HT-29 (cell line): ENCODE measurements at places on chromosomes 2 and 18.

- DNase-seq = no peak
These were observed 470.0 kb downstream of the PIK3C3 start for GRCh38 chr18:42425025-42425424.

DNA sequence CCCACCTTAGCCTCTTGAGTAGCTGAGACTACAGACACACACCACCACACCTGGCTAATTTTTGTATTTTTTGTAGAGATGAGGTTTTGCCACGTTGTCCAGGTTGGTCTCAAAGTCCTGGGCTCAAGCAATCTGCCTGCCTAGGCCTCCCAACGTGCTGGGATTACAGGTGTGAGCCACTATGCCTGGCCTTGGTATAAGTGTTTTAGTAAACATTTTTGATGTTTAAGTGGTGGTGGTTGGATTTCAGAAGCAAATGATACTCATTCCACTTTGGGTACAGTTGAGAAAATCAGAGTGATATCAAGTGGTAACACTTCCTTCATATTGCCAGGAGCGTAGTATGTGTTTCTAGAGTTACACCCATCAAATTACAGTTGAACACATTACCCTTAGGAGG is 25.4 kb downstream of the ACADL start:
- DNase-seq = no peak

- peak; percentile 4 for DNase-seq
These were observed 166.1 kb downstream of the CLIP4 start for GRCh38 chr2:29281086-29281915.

- no peak for DNase-seq
These were observed 55.6 kb downstream of the THADA start for GRCh38 chr2:43540021-43540779.

- no peak for DNase-seq
These were observed 42.9 kb downstream of the WDR75 start for GRCh38 chr2:189483980-189484740.

DNA sequence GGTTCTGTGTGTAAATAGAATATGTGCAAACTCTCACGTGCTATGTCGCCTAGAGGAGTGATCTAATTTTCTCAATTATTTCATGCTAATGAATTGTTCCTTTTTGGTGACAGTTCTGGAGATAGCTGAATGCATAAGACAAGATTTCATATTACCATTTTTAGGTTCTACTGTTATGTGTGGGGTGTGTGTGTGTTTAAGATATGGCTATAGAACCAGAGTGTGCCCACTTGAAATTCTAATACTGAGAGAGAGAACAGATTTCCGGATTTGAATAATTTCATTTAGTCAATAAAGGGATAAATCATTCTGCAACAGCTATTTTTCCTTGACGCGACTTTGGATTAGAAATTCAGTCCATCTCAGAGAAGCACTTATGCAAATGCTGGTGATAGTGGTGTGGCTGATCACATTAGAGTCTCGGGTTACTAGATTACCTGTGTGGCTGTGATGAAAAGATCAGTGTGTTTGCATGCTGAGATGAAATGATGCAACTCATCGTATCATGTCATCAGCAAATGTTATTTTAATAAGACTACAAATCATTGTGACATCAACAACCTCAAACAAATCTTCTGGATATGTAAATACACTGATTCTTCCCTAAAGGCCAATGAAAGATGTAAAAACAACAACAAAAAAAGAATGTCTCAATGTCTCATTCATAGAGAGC is 415.9 kb downstream of the EPHA4 start:
- DNase-seq = no peak

- DNase-seq = no peak
These were observed 131.4 kb downstream of the KCNS3 start for GRCh38 chr2:18009891-18010290.

DNA sequence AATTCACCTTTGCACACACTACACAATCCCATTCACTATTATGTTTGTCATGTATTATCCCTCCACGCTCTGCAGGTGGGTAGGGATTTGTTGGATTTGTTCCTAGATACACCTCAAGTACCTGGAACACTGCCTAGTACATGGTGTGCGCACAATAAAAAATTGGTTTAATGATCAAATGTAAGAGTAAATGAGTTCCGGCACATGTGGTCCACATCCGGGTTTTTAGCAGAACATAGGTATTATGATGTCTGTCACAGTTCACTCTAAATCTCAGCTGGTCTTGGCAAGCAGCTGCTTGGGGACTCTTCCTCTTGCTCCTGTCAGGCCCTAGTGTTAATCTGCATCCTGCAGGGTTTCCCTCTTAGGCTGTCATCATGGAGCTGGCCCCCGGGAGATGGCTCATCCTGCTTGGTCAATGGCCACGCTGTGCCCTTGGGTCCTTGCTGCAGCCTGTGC is 21.8 kb upstream of the IL1R1 start:
- no peak for DNase-seq

- DNase-seq = peak; percentile 82
These were observed 115.4 kb upstream of the CDC42EP3 start for GRCh38 chr2:37786854-37787253.

DNA sequence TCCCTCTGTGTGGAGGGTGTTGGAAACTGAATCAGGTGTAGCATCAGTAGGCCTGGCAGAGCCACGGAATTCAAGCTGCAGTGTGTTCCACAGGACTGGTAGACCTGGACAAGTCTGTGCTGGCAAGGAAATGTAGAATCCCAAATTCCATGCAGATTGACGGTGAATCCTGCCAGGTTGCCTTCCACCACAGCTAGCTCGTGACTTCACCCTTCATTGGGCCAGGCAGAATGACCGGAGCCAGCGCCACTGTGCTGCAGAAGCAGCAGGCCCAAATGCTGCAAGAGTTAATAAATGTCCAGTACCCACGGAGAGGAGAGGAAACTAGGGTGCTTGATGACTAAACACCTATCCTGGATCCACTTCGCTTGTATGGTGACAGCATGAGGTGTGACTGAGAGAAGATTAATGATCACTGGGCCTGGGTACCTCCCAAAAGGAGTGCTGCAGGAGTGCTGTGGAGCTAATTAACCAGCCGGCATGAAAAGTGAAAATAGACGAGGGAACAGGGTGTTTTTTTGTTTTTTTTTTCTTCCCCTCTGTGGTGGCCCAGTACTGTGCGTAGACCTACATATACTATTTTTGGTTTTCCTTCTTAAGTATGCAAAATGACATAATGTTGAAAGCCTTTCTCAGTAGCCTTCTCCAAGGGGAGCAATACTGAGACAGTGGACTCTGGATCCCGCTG is 122.2 kb downstream of the TANC1 start:
- peak; percentile 40 for DNase-seq

DNA sequence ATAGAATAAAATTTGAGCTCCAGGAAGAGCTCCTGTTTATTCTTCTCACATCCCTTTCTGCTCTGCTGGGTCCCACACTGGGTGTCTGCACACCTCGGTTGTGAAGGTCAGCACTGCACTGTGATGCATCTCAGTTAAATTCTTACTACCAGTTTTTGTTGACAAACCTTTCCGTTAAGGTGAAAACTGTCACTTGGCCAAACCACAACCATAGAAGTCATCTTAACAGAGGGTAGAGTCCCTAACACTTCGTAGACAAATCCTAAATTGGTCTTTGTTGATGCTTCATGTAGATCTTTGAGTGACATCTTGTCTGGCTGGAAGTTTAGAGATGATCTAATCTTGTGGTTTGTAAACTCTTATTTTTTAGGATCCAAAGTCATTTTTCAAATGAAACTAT is 167.4 kb upstream of the MAP3K20 start:
- DNase-seq = no peak

DNA sequence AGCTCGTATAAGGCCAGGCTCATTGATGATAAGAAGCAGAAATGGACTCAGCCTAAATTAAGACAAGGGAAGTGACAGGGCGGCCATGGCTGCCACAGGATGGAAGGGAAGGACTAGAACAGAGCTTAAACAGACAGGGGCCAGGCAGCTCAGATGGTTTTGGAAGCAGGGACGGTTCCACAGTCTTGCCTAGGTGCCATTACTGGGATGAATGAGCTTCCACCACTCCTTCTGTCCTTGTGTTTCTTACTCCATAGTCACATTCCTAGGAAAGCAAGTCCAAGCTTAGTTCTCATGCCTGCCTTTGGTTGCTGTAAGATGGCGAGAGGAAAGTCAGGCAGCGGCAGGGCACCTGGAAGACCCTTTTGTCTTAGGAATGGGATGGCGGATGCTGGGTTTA is 11.9 kb downstream of the GNLY start:
- no peak for DNase-seq

- DNase-seq = no peak
These were observed 245.5 kb upstream of the COPS8 start for GRCh38 chr2:236840215-236840614.

- DNase-seq = no peak
These were observed 66.4 kb downstream of the COA5 start for GRCh38 chr2:98541906-98542305.

GRCh38 chr2:120733238-120733932 is 2.3 kb upstream of the GLI2 start:
- no peak for DNase-seq

DNA sequence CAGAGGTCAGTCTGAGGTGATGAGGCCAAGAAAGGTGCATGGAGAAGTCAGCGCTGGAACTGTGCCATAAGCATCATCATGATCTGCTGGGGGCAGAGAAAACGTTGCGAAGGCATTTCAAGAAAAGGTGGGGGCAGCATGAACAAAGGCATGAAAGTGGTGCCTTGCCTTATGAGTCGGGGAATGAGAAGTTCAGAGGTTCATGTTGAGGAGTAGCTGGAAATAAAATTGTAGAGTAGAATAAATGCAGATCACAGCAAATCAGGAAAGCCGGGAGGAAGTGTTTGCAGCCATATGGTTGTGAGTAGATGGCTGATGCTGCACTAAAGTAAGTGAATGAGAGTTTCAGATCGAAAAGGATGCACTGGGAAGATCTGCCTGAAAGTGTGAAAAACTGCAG is 72.1 kb upstream of the ARL5A start:
- no peak for DNase-seq

- peak; percentile 90 for DNase-seq
These were observed 17.4 kb upstream of the MRPL33 start for GRCh38 chr2:27754138-27754588.

DNA sequence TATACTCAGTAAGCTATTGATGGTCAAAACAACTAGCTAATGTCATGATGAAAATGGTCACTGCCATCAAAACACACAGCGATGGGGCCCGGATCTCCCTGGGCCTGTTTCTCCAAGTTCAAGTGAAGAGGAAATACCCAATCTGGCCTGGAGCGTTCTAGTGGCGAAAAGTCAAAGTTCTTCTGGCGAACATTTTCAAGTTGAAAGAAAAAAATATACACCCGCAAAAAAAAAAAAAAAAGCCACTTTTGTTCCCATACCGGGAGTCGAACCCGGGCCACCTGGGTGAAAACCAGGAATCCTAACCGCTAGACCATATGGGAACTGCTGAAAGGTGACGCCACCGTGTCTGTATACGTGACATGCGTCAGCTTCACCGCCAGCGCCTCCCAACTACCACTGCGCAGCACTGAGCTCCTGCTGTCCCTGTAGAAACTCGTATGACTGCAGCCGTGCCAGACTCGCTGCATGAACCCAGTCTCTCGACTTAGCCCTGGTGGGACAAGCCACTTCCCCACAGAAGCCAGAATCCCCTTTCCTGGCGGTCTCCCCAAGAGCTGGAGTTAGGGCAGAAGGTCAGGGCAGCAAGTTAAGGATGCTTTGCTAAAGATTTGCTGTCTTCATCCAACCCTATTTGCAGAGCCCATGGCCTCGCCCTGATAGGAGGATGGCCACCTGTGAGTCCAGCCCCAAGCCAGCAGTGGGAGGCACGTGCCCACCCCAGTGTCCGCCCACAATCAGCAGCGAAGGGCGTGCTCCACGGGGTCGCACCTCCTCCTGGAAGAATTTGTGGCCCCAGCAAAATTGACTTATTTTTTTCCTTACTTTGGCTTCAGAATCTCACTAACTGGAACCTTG is 5.6 kb upstream of the IMP4 start:
- DNase-seq = peak; percentile 95

DNA sequence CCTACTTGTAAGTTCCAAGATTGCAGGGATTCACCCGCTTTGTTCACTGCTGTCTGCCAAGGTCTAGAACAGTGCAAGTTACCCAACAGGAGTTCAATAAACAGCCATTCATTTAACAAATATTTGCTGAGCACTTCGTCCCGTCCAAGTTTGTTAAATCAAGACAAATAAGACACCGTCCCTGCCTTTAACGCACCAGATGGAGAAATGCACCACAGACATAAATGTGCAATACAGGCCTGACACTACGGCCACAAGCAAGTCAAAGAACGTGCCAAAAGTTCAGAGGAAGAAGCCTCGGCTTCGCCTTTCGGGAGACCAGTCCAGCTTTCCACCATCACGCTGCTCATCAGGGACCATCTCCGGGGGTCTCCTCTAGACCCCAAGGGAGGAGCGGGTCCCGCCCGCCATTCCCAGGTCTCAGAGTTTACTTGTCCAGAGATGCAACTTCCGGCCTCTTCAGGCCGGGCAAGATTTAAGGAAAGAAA is 429 bp downstream of the C2orf76 start:
- peak; percentile 45 for DNase-seq

DNA sequence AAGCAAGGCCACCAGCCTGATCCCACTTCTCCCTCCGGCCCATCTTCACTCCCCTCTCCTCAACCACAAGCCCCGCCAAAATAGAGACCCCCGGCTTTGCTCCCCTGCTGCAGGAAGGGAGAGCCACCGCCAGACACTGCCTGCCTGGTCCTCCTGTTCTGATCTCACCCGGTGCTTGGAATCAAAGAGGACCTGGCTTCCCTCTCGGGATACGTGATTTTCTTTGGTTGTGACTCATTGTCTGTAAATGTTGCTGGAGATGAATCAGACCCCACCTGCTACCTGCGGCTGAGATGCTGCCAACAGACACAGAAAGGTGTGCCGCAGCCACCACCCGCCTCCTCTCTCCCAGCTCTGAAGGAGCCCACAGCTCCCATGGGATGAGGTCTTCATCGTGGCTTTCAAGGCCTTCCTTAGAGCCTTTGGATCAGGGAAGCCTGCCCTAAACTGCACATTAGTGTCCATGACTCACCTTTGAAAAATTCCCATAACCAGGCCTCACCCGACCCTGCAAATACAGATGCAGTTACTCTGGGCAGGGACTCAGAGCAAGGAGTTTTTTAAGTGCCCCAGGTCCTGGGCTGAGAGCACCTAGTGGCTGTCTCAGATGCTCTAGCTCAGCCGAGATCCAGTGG is 79.4 kb upstream of the ZNF532 start:
- DNase-seq = peak; percentile 85

DNA sequence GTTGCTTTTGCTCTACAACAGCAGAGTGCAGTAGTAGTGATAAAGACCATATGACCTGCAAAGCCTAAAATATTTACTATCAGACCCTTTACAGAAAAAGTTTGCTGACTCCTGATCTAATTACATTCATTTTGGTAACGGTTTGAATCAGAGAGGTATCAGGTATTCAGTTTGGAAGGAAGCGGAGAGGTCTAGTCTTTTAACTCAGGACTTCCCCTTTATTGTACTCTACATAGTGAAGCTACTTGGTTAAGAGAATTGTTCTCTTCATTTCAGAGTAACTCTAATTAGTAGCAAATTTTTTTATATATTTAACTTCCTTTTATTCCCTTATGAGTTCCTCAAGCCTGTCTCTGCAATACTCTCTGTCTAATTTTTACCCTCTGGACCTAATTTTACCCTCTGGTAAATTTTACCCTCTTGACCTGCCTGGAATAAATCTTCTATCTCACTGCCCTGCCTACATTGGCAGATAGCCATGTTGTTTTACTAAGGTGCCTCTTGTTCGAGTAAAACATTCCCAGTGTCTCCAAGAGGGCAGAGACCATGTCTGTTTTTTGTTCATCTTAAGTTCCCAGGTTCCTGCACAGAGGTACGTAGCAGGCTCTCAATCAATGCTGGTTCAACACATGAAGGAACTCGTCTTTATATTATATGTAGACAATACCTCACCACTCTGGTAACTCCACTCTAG is 170.6 kb downstream of the DNAH6 start:
- no peak for DNase-seq
